ENCODE measurements at places on chromosomes 13 and 19.

DNA sequence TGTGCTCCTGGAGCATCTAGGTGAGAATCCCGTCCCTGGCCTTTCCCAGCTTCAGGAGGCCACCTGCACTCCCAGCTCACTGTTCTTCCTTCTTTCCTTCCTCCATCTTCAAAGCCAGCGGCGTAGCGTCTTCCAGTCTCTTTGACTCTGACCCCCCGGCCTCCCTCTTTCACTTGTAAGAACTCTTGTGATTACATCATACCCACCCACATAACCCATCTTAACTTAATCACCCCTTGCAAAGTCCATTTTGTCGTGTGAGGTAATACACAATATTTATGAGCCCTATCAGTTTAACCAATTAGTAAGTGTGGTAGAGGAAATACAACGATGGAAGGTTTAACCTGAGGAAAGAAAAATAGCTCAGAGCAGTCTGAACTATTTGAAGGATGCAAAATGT lies 4.6 kb upstream of the CDC16 start:
- DNase-seq = no peak

DNA sequence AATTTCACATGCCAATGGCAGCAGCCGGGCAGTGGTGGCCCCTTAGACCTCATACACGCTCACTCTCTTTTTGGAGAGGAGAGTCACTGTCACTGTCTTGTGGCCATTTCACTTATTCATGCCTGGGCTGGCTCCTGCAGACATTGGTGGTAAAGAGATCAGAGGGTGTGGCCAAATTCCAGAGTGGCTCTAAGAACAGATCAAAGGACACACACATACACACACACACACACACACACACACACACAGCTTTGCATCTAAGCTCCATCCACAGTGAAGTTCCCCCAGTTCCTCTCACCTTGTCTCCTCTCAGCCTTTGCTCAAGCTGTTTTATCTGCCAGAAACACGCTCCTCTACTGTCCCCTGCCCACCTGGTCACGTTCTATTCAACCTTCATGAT lies 46.5 kb upstream of the KPNA3 start:
- no peak for DNase-seq

GRCh38 chr19:39671739-39672363 lies 16.1 kb downstream of the LGALS16 start:
- peak; percentile 82 for DNase-seq

DNA sequence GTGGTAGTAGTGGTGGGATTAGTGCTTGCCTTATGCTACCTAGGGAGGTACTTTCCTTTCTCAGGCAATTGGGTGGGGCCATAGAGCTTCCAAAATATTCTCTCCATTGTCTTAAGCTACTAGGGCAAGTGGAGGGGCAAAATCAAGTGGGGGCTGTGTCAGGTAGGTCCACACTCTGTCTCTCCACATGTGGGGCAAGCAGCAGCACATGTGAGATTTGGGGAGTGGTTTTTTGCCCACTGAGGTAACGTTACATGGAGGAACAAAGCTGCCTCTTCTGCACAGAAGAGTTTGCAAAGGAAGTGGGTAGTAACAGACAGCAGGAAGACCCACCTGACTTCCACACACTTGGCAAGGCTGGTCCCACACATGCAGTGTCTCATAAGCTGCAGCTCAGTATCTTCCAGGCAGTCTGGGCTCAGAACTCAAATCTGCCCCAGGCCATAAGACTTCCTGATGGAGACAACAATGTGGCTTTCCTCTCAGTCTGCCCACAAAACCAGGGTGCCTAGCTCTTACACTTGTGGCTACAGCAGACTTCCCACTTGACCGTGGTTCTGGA lies 1581.5 kb upstream of the PCDH20 start:
- no peak for DNase-seq

GRCh38 chr19:10831987-10832938 lies 3.7 kb downstream of the TMED1 start:
- no peak for DNase-seq

- DNase-seq = peak; percentile 7
These were observed 296.6 kb downstream of the RFC3 start for GRCh38 chr13:34114581-34114980.

- DNase-seq = no peak
These were observed 328.5 kb downstream of the KLF5 start for GRCh38 chr13:73387318-73387717.

DNA sequence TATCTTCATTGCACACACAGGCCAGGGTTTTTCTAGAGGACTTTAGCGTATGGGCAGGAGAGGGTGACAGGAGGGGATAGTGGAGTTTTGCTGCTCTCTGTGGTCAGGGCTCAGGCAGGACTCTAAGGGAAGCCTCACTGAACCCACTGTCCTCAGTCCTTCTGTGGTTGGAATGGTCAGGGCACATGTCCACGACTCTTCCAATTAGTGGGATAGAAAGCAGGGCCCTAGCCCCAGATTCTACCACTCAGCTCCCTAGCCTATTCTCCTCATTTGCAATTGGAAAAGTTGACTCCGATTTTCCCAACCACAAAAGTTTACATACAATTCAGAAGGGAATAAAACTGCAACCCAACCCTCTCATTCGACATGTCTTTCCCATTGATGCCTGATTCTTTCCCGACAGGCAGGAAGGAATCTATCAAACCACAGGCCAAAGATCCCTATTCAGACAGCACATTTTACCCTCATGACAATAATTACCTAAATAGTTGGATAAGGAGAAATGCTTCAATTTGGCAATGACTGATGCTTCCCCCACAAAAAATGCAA lies 38.2 kb downstream of the TGDS start:
- no peak for DNase-seq

DNA sequence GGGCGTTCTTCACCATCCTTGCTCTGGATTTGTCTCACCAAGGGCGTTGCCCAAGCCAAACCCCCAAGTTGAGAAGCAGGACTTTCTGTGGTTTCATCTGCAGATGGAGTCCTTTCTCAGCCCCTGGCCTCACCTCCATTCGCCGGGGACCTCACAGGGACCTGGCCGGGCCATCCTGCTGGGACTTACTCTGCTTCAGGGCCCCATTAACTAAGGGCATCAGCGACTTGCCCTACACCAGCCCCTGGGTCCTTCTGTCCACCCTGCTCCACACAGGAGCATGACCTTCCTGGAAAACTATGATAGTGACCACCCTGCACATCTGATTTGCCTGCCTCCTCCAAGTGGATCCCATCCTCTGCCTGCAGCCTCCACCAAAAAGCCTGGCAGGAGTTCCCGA lies 47.2 kb upstream of the SPACA7 start:
- DNase-seq = no peak

- DNase-seq = no peak
These were observed 3.5 kb downstream of the CEACAM4 start for GRCh38 chr19:41623360-41623759.

- DNase-seq = peak; percentile 84
These were observed 32.2 kb downstream of the SLAIN1 start for GRCh38 chr13:77729502-77730221.

- DNase-seq = peak; percentile 25
These were observed 96.7 kb downstream of the CRYL1 start for GRCh38 chr13:20428666-20429644.

DNA sequence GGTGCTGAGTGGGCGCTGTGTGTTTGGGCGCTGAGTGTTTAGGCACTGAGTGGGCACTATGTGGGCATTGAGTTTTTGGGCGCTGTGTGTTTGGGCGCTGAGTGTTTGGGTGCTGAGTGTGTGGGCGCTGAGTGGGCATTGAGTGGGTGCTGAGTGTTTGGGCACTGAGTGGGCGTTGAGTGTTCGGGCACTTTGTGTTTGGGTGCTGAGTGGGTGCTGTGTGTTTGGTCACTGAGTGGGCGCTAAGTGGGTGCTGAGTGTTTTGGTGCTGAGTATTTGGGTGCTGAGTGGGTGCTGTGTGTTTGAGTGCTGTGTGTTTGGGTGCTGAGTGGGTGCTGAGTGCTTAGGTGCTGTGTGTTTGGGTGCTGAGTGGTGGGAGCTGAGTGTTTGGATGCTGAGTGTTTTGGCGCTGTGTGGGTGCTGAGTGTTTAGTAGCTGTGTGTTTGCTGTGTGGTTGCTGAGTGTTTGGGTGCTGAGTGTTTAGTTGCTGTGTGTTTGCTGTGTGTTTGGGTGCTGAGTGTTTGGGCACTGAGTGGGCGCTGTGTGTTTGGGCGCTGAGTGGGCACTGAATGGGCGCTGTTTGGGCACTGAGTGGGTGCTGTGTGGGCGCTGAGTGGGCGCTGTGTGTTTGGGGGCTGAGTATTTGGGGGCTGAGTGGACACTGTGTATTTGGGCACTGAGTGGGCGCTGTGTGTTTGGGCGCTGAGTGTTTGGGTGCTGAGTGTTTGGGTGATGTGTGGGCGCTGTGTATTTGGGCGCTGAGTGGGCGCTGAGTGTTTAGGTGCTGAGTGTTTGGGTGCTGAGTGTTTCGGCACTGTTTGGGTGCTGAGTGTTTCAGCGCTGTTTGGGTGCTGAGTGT lies 47.2 kb upstream of the F7 start:
- no peak for DNase-seq

- DNase-seq = no peak
These were observed 85.7 kb upstream of the MBNL2 start for GRCh38 chr13:97136418-97136817.

DNA sequence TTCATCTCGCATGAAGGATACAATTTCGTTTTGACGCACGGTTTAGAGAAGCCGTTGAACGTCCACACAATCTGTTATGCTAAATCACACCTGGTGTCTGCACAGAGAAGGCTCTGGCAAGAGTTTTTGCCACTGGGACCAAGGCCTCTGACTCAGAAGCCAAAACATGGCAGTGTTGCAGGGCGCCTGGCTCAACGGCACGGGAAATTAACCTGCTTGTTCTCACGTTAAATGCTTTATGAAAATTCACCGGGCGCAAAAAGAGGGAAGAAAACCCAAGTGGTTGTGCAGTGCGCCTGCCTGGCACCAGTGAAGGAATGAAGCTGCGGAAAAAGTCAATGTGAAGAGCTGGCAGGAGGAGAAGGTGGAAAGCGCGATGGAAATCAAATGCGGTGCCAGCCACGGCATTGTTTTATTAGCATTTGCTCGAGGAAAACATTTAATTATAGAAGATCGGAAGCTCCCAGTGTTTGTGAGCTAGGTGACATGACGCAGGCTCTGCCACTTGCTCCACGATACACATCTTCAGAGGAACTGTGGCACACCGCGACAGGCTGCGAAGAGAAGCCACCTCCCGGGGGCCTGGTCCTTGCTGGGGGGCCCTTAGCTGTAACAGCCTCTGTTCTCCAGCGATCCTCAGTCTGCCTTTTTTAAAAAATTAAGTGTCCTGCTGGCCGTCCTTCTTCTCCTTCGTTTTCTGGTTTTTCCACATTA lies 126.2 kb downstream of the ZIC5 start:
- no peak for DNase-seq

DNA sequence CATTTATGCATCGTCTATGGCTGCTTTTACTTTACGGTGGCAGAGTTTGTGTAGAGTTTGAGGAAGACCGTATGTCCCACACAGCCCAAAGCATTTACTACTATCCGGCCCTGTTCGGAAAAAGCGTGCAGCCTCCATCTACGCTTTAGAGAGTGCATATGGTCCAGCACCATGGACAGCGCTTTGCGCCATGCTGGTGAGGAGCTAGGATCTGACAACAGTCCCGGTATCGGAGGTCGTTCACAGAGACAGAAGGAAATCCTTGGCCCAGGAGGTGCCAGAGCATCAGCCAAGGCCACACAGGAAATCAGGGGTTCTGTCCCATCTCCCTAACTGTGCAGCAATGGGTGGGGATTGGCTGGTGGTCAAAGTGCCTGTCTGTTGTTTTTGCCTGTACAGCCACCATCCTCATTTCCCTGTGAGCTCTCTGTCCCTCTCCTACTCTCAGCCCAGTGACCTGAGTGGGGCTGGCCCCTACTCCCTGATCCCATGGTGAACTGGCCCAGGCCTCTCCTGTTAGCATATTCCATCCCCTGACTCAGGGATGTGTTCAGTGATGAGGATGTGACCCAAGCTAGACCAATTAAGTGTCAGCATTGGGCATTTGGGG lies 16.2 kb upstream of the PRODH2 start:
- peak; percentile 30 for DNase-seq

DNA sequence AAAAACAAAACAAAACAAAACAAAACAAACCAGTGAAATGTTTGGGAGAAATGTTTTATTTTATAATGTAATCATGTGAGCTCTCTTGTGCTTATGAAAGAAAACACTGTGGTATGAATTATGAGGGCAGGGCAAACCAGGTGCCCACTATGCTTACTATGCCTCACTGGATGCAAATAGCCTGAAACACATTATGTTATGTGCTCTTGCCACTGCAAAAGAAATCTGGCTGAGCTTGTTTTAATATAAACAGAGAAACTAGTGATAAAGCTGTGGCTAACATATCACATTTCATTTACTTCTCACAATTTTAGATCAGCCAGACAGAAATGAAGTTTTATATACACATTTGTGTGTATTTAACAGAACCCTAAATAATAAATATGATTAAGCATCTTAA lies 8.7 kb upstream of the NBEA start:
- DNase-seq = no peak

DNA sequence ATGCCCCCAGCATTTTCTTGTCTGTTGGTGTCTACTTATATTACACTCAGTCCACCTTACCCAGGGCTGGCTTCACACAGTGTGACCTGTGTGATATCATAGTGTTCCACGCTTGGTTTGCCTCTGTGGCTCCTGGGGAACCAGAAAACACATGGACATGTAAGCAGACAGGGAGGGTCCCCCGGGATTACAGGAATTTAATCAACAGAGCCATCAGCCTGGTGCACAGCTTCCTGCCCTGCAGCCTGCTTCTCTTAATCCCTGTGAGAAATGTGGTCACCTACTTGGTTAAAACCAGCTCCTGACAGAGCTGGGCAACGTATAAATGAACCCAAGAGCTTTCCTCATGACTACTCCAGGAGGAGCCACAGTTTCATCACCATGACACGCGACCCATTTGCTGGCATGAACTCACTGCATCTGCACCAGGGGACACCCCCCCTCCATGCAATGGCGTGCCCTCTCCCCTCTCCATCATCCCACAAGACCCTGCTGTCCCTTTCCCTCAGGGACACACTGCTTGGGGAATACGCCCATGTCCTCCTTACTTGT lies 152.1 kb downstream of the UQCRFS1 start:
- no peak for DNase-seq

DNA sequence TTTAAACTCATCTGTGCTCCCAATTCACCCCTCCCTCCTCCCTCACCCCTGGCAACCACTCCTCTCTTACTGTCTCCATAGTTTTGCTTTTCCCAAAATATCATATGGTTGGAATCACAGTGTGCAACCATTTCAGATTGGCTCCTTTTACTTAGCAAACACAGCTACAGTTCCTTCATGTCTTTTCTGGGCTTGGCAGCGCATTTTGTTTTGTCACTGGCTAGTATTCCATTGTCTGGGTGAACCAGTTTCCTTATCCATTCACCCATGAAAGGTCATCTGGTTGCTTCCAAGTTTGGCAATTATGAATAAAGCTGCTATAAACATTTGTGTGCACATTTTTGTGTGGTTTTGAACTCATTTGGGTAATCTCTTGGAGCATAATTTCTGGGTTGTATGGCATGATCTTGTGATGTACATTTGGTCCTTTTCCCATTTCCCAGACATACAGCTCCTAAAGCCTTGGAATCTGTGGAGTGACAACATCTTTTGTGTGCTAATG lies 23.9 kb upstream of the GAS6 start:
- DNase-seq = no peak
